Spinal cord (tissue), 10 donors: ENCODE measurements at places on chromosomes 6 and 20.

- no peak for DNase-seq
Observed at GRCh38 chr20:47133809-47134456, 222.6 kb downstream of the ZMYND8 start.

GRCh38 chr6:15063253-15063853, 182.5 kb upstream of the JARID2 start:
- DNase-seq: no peak

DNA sequence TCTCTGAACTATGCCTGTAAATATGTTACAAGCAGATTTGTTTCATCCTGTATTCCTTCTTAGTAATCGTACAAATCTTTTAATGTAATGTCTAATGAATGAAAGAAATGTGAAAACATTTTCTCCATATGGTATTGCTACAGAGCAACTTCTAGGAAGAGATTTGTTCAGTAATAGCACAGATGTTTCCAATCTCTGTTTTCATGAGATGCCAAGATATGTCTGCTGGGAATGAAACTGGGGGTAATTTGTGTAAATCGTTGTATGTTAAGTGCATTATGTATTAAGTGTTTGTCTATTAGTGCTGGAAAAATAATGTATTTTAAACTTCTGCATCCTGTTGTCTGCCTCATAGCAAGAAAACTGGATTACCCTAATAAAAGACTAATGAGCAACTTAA, 722.2 kb upstream of the EYS start:
- DNase-seq: peak; percentile 1

- DNase-seq: no peak
Observed at GRCh38 chr6:152270301-152270925, 366.7 kb downstream of the SYNE1 start.

- no peak for DNase-seq
Observed at GRCh38 chr20:63682384-63683139, 13.9 kb upstream of the TNFRSF6B start.

- no peak for DNase-seq
Observed at GRCh38 chr6:45949256-45949655, 66.4 kb downstream of the CLIC5 start.

DNA sequence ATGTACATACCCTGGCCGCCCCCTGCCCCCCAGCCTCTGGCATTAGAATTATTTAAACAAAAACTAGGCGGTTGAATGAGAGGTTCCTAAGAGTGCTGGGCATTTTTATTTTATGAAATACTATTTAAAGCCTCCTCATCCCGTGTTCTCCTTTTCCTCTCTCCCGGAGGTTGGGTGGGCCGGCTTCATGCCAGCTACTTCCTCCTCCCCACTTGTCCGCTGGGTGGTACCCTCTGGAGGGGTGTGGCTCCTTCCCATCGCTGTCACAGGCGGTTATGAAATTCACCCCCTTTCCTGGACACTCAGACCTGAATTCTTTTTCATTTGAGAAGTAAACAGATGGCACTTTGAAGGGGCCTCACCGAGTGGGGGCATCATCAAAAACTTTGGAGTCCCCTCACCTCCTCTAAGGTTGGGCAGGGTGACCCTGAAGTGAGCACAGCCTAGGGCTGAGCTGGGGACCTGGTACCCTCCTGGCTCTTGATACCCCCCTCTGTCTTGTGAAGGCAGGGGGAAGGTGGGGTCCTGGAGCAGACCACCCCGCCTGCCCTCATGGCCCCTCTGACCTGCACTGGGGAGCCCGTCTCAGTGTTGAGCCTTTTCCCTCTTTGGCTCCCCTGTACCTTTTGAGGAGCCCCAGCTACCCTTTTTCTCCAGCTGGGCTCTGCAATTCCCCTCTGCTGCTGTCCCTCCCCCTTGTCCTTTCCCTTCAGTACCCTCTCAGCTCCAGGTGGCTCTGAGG, 7.6 kb downstream of the CDKN1A start:
- DNase-seq: no peak

- DNase-seq: no peak
Observed at GRCh38 chr6:35243386-35243958, 16.1 kb upstream of the ZNF76 start.

GRCh38 chr6:146602526-146602925, 3.8 kb downstream of the ADGB start:
- no peak for DNase-seq

DNA sequence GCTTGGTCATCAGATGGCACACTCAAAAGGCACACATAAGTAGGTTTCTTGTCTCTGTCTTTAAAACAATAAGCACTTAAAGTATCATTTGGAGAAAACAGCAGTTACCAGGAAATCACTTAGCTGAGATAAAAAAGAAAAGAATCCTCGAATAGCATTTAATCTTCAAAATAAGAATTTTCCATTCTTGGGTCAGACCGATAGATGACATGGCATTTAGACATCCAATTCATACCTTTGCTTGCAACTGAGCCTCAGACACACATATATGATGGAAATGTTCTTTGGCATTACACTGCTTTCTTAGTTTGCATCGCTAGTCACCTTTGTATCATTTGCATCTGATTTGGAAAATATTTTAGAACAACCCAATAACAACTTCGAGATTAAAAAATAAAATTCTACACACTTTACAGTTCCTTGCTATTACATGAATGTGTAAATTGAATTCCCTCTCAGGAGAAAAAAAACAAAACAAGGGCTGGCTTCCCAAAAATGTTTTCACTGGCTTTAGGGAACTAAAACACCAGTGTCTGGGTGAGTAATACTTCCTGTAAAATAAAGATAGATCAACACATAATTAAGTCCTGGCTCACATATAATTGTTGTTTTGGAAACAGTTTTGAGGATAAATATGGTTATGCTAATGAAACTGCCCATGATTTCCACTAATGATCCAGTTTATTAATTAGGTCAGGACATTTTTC, 1.3 kb upstream of the RNF217 start:
- no peak for DNase-seq

DNA sequence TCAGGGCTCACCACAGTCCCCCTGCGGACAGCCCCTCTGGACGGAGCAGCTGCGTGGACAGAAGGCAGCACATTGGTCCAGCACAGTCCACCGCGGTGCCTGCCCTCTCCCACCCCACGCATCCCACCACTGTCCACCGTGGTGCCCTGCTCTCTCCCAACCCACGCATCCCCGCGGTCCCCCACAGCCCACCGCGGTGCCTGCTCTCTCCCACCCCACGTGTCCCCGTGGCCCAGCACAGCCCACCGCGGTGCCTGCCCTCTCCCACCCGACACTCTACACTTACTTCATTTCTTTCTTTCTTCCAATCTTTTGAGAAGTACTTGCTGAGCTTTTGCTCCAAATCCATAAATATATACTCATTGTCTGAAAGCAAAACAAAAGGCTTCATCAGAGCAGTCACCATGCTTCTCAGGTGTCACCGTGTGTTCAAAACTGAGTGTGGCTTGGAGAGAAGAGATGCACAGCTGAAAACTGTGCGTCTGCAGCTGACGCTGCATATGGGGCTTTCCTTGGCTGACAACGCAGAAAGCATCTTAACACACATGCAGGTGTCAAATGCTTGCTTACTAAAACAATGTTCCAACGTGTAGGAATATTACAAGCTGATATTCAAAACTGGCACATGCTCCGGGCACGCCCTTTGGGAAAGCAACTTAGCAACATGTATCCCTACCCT, 11.8 kb downstream of the FRMD1 start:
- peak; percentile 27 for DNase-seq

DNA sequence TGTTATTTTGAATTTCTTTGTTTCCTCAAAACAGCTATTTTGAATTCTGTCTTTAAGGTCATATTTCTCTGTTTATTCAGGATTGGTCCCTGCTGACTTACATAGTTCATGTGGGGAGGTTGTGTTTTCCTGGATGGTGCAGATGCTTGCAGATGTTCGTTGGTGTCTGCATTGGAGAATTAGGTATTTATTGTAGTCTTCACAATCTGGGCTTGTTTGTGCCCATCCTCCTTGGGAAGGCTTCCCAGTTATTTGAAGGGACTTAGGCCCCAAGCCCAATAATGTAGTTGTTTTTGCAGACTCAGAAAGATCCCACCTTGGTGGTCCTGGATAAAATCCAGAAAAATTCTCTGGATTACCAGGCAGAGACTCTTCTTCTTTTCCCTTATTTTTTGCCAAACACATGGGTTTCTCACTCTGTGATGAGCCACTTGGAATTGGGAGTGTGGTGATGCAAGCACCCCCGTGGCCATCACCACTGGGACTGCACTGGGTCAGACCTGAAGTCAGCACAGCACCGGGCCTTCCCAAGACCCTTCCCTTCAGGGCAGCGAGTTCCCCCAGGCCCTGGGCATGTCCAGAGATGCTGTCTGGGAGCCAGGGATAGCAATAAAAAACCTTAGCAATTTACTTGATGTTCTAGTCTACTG, 81.6 kb upstream of the EZR start:
- peak; percentile 51 for DNase-seq

DNA sequence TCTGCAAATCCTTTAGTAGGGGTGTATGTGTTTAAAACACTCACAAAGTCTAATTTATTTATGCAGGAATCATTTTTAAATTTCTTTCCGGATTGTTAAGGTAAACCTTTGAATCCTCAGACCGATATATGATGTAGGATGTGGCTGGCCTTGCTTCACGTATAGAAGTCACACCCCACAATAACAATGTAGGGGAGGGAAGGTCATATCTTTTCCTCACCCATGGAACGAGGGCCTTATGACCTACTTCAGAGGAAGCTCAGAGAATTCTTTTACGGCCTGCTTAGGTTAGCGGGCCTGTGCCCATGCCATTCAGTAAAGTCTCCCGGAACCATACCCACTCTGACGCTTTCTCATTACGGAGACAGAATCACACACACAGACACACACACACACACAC, 102.9 kb downstream of the MAP3K7 start:
- DNase-seq: no peak

DNA sequence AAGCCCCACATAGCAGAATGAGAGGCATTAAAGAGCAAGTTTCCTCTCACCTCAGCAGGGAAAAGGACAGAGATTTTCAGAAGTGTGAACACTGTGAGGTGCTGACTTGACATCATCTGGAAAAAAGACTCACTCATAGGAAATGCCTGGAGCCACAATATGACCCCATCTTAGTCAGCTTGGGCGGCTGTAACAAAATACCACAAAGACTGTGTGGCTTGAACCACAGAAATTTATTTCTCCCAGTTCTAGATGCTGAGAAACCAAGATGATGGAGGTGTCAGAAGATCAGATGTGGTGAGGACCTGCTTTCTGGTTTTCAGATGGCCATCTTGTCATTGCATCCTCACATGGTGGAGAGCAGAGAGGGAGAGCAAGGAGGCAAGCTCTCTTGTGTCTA, 253.1 kb downstream of the ADGB start:
- no peak for DNase-seq

DNA sequence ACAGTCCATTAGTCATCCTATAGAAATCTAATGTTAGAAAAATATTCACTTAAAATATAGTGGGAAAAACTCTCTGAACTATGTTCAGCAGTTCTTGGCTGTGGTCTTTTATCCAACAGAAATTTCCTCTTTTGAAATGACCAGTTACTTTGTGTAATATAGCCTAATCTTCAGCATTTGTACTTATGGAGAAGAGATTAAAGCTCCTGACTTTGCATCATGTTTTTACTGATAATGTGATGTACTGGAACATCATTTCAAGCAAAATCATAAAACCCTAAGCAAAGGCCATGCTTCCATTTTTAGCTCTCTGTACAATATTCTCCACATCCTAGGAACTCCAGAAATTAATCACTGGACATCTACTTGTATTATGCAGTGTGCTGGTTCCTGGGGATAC, 430.8 kb upstream of the RUNX2 start:
- DNase-seq: no peak
